ENCODE measurements at places on chromosomes 1 and 21.

GRCh38 chr21:28235169-28235895, 757.3 kb downstream of the LTN1 start:
- no peak for DNase-seq

- no peak for DNase-seq
These were observed 29.1 kb downstream of the RIPK4 start for GRCh38 chr21:41737651-41738324.

DNA sequence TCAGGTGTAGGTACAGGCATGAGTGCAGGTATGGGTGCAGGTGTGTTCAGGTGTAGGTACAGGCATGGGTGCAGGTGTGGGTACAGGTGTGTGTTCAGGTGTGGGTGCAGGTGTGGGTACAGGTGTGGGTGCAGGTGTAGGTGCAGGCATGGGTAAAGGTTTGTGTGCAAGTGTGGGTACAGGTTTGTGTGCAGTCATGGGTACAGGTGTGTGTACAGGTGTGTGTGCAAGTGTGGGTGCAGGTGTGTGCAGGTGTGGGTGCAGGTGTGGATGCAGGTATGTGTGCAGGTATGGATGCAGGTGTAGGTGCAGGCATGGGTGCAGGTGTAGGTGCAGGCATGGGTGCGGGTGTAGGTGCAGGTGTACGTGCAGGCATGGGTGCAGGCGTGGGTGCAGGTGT, 79.4 kb upstream of the ACTL8 start:
- no peak for DNase-seq

- no peak for DNase-seq
These were observed 2.2 kb downstream of the SFPQ start for GRCh38 chr1:35190784-35191183.

DNA sequence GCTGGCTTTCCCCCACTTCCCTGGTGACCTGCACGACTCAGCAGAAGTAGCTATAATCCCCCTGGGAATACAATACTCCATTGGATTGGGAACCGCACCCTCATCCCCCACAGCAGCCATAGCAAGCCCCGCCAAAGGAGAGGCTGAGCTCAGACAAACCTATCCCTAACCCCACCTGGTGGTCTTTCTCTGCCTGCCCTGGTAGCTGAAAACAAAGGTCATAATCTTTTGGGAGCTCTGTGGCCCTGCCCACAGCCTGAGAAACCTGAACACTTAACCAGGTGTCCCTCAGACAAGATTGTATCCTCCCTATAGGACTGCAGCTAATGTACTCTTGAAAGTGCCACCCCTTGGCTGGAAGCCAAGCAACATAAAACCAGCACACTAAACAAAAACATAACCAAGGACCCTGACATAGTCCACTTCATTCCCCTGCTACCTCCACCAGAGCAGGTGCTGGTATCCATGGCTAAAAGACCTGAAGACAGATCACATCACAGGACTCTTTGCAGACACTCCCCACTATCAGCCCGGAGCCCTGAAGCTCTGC, 71.6 kb upstream of the RUNX1 start:
- DNase-seq = no peak

DNA sequence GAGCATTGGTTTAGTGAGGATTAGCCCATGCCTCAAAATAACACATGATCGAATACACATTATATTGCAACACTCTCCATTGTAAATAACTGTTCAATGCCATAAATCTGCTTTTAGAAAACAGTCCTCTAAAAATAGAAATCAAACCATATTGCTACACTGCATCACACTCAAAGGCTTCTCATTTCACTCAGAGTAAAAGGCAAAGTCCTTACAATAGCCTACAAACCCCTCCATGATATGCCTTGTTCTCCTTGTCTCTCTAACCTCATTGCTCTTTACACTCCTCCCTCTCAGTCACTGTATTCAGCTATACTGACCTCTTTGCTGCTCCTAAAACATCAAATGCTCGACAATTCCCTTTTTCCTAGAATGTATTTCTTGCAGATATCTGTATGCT, 64.2 kb downstream of the CYYR1 start:
- DNase-seq = no peak

- DNase-seq = no peak
These were observed 27.0 kb downstream of the TGFB2 start for GRCh38 chr1:218371927-218372672.

- DNase-seq = no peak
These were observed 16.4 kb downstream of the GPSM2 start for GRCh38 chr1:108893141-108893530.
